Amniotic stem cell (primary cell): ENCODE measurements at places on chromosomes 4 and X.

- no peak for DNase-seq
These were observed 40.2 kb downstream of the KDM5C start for GRCh38 chrX:53184836-53185235.

DNA sequence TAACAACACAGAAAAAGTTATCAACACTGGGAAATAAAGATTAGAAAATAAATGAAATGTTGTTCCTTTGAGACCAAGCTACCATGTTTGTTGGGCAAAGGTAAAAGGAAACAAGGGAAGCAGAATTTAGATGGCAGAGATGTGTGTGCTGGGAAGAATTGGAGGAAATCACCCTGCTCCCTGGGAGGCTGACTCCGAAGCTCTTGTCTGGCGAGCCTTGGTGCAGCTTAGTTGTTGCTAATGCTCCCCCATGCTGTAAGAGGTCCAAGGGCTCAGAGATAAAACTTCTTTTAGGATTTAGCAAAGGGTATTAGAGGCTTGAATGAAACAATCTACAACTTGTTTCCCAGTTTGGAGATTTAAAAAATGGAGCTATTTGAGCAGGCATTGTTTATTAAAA lies 123.8 kb upstream of the DDIT4L start:
- no peak for DNase-seq

- DNase-seq = no peak
These were observed at the start of gene CORIN for GRCh38 chr4:47837908-47838294. Gene CORIN (minus strand): TSS chr4:47838067. CDS start chr4:47837949, 118 bp downstream.

DNA sequence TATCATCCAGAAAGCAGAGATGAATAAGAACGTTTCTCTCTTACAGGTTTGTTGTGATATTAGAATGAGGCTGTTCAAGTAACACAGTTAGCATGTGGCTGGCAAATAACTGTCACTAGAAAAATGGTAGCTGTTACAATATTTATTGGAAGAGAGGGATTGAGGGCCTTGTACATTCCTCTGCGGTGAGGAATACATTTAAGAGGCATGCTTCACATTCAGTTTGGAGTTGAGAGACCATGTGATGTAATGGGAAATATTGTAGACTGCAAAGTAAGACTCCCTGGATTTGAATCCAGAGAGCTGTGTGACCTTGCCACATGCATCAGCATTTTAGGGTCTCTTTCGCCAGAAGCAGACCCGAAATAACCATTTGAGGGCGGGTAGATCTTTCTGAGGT lies 104.8 kb upstream of the KIT start:
- DNase-seq = no peak

GRCh38 chr4:125303821-125304220 lies 10.9 kb upstream of the FAT4 start:
- no peak for DNase-seq

DNA sequence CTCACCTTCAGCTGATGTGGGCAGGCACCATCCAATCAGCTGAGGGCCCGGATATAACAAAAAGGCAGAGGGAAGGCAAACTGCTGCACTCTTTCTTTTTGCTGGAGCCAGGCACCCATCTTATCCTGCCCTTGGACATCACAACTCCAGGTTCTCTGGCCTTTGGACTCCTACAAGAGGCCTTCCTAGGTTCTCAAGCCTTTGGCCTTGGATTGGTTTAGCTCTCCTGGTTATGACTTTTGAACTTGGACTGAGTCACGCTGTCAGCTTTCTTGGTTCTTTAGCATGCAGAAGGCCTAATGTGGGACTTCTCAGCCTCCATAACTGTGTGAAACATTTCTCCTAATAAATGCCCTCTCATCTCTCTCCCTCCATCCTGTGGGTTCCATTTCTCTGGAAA lies 23.0 kb upstream of the N4BP2 start:
- DNase-seq = no peak

GRCh38 chrX:114970806-114971205 lies 46.6 kb downstream of the IL13RA2 start:
- no peak for DNase-seq

- no peak for DNase-seq
These were observed 142.8 kb downstream of the NDST3 start for GRCh38 chr4:118177126-118177525.

GRCh38 chrX:95762716-95763115 lies 921.9 kb upstream of the DIAPH2 start:
- DNase-seq = no peak

- no peak for DNase-seq
These were observed 20.1 kb downstream of the HMX1 start for GRCh38 chr4:8851321-8852117.

GRCh38 chr4:176539785-176540175 lies 220.0 kb downstream of the SPCS3 start:
- no peak for DNase-seq

DNA sequence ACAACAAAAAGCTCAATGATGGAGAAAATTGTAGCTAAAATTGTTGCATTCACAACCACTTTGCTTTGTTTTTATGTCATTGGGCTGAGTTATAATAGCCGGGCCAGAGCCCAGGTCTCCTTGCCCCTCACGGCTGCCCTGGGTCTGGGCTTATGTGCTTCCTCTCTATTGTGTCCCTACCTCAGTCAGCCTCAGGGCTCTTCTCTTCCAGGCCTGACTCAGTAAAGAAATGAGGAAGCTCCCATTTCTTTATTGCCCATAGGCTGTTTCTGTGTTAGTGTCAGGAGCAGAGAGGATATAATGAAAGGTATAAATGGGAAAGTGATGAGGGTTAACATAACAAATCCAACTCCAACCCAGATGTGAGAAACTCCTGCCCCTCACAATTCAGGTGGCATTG lies 18.0 kb downstream of the BST1 start:
- no peak for DNase-seq

DNA sequence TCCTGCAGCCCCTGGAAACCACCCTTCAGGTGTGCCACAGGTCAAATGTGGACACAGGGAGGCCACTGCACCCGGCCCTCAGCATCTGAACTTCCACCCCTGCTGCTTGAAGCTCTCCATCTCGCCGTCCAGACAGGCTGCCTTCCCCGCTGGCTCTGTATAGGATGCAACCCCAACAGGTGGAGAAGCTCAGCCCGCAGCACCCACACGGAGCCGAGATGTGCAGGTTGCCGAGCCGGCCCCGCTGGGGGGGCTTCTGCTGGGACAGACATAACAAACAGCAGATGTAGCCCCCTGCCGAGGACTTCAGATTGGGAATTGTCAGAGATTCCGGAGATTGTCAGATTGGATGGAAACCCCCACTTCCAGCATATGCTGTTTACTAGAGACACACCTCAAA lies 20.5 kb downstream of the TMEM187 start:
- DNase-seq = no peak

GRCh38 chrX:21369613-21370012 lies 4.6 kb upstream of the CNKSR2 start:
- no peak for DNase-seq

- no peak for DNase-seq
These were observed 13.5 kb downstream of the NSUN7 start for GRCh38 chr4:40763228-40763716.

GRCh38 chrX:137823257-137823656 lies 257.3 kb downstream of the ZIC3 start:
- no peak for DNase-seq

DNA sequence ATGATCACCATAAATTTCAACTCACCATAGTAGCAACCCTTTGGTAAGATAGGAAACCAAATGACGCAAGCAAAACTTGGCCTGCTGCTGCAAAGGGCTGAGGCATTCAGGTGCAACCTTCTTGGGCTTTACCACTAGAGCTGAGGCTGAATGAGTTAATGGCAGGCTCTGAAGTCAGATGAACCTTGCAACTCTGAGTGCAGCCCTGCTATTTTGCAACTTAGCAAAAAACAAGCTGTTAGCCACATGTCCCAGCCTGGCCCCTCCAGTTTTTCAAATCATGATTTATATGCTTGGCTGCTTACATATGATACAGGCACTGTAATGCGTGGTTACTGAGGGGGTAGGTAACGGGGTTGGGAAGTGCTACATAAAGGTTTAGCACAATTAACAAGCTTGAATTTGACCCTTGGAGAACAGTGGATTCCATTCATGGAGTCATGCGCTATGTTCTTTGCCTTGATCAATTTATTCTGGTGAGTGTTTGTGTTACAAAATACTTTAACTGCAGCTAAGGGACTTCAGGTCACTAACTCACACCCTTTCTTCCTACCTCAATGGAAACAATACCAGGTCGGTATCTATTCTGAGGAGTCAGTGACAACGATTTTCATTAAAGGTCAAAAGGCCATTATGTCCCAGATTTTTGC lies 80.5 kb upstream of the PPARGC1A start:
- DNase-seq = no peak

GRCh38 chr4:122978789-122979188 lies 56.4 kb upstream of the NUDT6 start:
- DNase-seq = no peak
